RPMI7951 (cell line): ENCODE measurements at places on chromosomes 13 and 19.

- DNase-seq, result no peak
These were observed 12.8 kb downstream of the PEG3 start for GRCh38 chr19:56827708-56828107.

- no peak for DNase-seq
These were observed 37.1 kb downstream of the MLLT1 start for GRCh38 chr19:6242677-6243076.

- DNase-seq, result no peak
These were observed 1.1 kb downstream of the ZNF625 start for GRCh38 chr19:12155324-12155860.

DNA sequence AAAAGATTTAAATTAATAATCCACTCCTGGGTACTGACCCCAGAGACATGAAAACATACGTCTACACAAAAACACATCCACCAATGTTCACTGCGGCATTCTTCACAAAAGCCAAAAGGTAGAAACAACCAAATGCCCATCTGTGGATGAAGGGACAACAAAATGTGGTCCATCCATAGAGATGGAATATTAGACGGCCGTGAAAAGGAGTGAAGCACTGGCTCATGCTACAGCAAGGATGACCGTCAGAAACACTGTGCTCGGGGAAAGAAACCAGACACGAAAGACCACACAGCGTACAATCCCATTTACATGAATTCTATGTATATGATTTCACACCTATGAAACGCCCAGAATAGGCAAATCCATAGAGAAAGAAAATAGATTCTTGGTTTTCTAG, 6.1 kb downstream of the RDH13 start:
- no peak for DNase-seq

GRCh38 chr13:101332583-101332982, 83.7 kb downstream of the NALCN start:
- DNase-seq, result no peak
